ENCODE measurements at places on chromosomes 5 and 9.

DNA sequence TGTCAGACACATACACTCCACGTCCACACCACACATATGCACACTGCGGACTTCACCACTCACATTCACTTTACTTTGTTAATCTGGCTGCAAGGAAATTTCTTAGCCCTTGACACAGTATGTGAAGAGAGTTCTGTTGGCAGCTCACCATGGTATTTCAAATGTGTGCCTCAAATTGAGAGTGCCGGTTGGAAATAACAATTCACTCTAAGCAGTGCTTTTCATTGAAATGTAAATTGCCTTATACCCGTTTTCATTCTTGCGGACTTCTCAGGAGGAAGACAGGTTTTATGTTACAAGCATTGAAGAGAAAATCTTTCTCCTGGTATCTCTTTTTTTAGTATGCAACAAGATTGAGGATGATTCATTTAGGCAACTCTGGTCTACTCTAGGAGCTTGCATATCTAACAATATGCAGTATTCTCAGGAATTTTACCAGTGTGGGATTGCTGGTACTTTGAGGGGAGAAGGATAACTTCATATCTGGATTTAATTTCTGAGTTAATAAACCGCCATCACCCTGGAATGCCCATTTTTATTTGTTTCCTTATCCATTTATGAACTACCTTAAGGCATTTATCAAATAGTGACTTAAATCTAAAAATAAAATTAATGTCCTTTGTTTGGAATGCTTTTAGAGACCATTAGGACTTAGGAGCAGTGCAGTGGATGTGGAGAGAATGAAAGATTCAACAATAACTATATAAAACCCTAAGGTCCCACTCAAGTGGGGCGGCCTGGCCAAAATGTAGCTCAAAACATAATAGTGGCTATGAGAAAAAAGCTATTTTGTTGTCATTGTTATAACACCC lies 87.0 kb downstream of the IQGAP2 start:
- DNase-seq = no peak

DNA sequence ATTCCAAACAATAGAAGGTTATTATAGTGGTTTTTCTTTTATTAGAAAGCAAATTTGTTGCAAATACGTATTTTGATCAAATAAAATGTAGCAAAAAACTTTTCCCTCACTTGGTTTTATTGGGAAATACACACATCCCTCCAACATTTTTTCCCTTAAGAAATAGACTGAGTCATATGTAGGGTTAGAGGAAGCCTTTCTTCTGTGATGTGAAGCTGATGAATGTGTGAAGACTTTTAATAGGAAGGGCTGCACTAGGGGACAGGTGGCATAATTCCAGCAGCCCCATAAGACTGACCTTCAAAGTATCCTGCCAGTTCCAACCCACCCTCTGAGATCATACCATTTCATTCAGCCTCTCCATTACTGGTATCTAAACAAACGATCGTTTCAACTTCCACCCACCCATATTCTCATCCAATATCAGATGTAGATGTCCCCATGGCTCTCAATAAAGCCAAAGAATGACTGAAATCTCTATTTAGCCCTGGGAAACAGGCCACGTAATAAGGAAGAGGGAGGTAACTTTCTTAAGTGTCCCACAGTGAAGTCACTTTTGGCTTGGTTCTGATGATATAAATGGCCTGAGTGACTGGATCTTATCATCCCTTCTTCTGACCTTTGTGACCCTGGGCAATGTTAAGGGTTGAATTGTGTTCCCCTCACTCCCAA lies 64.7 kb upstream of the LPAR1 start:
- no peak for DNase-seq

GRCh38 chr5:83547161-83547560 lies 75.6 kb downstream of the VCAN start:
- DNase-seq = no peak

- no peak for DNase-seq
Observed at GRCh38 chr5:98363157-98363556, 410.3 kb upstream of the RGMB start.

GRCh38 chr9:10255758-10256157 lies 357.0 kb downstream of the PTPRD start:
- DNase-seq = no peak

GRCh38 chr9:81083067-81083466 lies 606.3 kb downstream of the TLE1 start:
- DNase-seq = no peak

DNA sequence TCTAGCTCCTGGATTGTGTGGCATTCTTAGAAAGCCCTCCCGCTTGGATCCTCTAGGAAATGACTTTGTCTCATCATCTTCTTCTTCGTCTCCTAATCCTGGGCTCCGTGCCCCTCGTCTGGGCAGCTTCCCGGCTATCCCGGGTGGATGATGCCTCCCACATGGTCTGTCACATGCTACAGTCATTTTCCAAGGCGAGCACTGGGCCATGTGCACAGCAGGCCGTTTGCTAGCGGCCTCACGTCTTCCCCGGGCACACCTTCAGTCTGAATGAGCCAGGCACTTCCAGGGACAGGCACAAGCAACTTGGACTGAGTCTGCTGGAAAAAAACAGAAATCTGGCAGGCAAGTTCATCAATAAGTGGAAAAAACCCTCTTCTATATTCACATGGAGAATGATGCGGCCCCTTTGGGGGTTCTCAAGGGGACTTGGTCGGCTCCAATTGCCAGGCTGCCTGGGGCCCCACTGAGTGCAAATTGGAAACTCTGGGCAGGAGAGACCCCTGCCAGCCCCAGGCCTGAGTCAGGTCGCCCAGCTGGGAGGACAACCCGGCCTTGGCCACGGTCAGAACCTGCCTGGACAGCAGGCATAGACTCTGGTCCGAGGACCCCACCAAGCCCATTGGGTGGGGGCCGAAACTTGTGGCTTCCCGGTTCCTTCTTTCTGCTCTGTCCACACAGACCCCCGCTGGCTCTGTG lies 11.1 kb upstream of the WNK2 start:
- no peak for DNase-seq

- DNase-seq = no peak
Observed at GRCh38 chr5:165538065-165538464, 2032.6 kb downstream of the MAT2B start.

Data from cortex of kidney (tissue), 1 donor.